ENCODE measurements at places on chromosomes 5 and 9.

- no peak for DNase-seq
These were observed 121.0 kb downstream of the AUH start for GRCh38 chr9:91240596-91241165.

- no peak for DNase-seq
These were observed 10.9 kb downstream of the PTCH1 start for GRCh38 chr9:95505717-95506427.

GRCh38 chr5:151509836-151510235 lies 62.4 kb downstream of the SLC36A1 start:
- no peak for DNase-seq

- DNase-seq = no peak
These were observed 3.0 kb upstream of the CRB2 start for GRCh38 chr9:123353041-123353440.

DNA sequence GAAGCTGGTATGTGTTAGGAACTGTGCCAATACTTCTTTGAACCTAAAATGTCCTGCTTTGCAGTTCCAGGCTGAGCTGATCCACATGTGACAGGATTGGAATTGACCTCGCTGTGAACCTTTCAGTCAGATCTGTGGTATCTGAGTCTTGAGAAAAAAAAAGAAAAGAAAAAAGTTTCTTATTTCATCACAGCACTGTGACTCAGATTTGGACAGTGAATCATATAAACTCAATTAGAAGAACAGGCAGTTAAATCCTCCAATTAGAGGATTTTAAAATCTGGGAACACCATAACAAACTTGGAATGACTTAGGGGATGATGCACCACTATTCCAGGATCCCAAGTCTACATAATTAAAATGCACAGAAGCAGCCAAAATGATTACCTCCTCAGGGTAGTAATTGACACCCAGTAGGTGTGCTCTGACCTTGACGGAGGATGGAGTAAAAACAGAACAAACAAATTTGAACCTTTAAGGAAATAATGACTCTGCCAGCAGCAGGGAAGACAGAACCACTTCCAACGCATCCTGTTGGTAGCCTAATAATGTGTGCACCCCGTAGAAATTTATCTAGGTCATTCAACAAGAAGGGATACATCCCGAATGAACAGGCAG lies 57.8 kb upstream of the RAI14 start:
- no peak for DNase-seq

GRCh38 chr9:26077860-26078259 lies 399.6 kb upstream of the TUSC1 start:
- DNase-seq = no peak
